ENCODE measurements at places on chromosomes 7 and 10.

GRCh38 chr10:58661336-58661735 is 148.7 kb downstream of the BICC1 start:
- peak; percentile 46 for DNase-seq

DNA sequence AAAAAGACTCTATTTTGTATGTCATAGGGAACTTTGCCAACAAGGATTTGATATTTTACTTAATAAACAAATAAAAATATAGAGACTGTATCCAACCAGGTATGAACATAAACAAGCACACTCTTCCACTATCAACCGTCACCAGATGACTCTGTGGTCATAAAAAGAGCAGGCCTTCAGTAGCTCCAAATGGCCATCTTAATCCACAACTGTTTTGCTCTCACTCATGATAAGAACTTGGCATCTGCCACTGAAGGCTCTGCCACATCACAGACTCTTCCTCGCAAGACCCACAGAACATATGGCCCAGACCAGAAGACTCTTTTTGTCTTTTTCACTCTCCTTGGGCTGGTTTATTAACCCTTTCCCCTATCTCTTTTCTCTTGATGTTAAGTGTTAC is 98.7 kb upstream of the POM121L12 start:
- no peak for DNase-seq

- DNase-seq: no peak
These were observed 217.2 kb downstream of the RELN start for GRCh38 chr7:103772171-103772773.

DNA sequence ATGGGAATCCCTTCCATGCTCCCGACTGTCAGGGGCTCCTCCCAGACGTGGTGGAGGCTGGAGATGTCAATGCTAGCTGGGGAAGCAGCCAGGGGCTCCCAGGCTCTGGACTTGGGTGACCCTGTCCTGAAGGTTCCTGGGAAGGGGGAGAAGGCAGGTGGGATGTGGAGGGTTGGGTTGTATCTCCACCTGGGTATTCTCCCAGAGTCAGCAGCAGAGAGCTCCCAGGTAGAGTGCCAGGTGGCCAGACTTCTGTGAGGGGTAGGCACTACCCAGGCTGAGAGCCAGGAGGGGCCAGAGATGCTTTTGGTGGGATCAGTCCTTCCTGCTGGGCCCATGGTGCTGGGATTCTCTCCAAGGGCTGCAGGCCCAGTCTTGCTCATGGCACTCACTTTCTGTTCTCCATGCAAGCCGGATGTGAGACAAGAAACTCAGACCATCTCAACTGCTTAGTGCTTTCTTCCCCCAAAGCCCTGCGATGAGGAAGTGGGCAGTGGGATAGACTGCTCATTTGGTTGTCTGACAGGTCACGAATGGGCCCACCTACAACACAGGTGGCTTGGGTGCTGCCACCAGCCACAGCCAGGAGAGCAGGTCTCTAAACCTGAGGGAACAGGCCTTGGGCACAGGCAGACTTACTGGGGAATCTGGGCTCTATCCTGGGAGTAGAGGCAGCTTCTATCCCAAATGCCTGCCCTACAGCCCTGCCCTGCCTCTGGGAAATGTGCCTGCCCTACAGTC is 52.5 kb upstream of the CAMK2B start:
- DNase-seq: peak; percentile 22

DNA sequence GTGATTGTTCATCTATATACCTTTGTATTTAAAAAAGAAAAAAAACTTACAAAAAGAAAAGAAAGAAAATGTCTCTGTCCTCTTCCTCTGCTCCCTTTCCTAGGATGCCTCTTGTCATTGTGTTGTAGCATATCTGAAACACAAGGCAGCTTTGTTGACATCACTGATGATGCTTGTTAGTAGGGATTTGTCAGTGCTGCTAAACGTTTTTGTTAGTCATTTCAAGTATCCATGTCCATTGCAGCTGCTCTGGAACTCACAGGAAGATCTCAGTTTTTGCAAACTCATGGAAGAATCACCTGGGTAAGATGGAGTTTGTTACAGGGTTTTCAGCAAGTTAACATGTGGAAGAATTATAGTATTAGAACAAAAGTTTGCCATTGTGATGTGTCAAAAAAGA is 123.6 kb downstream of the CCSER2 start:
- DNase-seq: no peak

DNA sequence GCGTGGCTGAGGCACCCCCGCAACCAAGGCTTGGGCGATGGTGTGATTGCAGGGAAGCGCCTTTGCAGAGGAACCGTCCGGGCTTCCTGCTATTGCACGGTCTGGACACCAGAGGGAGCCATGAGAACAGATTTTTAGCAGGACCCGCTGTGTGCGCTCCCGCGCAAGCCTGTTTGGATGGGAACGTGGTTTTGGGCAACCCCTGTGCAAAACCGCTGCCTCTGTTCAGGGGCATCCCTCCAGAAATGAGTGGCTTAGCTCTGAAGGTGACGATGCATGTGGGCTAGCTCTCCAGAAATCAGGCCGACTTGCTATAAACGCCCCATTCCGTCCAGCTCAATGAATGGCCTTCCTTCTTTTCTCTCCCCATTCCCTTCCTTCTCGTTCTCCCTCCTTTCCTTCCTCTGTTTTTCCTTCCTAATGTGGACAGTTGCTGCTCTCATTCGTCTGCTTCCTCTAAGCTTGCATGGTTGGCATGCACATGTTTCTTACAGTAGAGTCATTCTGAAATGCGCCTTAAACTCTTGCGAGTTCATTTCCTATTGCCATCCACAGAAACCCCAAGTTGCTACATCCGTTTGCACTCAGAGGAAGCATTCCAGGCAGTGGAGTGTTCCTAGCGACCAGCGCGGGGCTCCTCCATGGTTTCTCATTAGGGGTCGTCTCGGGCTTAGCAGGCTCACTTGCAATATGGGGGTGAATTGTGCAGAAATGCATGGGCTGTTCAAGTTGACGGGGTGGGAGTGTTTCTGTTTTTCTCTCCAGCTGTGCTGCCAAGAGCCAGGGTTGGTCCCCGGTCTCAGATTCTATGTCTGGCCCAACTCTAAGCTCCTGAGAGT is 302.5 kb upstream of the GALNT17 start:
- DNase-seq: peak; percentile 89

- no peak for DNase-seq
These were observed 247.7 kb upstream of the ZMIZ1 start for GRCh38 chr10:78821052-78821451.

DNA sequence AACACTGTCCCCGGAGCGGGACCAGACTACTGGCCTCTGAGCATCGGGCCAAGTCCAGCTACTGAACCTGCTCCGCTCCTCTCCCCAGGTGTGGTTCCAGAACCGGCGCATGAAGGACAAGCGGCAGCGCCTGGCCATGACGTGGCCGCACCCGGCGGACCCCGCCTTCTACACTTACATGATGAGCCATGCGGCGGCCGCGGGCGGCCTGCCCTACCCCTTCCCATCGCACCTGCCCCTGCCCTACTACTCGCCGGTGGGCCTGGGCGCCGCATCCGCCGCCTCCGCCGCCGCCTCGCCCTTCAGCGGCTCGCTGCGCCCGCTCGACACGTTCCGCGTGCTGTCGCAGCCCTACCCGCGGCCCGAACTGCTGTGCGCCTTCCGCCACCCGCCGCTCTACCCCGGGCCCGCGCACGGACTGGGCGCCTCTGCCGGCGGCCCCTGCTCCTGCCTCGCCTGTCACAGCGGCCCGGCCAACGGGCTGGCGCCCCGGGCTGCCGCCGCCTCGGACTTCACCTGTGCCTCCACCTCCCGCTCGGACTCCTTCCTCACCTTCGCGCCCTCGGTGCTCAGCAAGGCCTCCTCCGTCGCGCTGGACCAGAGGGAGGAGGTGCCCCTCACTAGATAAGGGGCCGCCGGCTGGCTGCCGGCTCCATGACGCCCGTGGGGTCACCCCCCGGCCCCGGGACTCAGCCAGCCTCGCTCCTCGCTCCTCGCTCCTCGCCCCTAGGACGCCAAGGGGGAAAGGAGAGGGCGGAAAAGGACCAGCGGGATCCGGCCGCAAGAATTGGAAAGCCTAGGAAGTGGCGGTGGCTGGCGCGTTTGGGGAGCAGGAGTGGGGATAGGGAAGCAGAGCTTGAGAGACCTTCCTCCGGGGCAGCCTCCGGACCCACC is 3.4 kb downstream of the EVX1 start:
- peak; percentile 41 for DNase-seq

GRCh38 chr7:101410743-101411507 is 48.2 kb downstream of the COL26A1 start:
- DNase-seq: peak; percentile 85

- DNase-seq: no peak
These were observed 94.5 kb downstream of the KIF20B start for GRCh38 chr10:89795840-89796239.

Measured in GM03348 (cell line).